ENCODE measurements at places on chromosomes 2 and 18.

DNA sequence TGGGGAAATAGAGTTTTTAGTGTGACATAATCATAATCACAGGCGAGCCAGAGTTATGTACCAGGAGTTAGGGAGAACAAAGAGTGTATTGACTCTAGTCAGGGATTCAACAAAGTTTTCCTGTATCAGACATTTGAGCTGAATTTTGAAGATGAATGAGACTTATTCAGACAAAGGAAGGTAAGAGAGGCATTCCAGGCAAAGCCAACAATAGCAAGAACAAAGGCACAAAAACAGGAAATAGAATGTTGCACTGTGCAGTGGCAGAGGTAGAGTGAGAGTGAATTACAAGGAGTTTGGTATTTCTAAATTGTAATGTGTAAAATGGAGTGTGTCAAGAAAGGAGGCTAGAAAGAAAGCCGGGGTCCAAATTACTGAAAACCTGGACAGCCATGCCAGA is 156.2 kb downstream of the CCDC148 start:
- H3K27ac ChIP-seq: no peak overlapping the region
- H3K4me1 ChIP-seq: no peaks in the 10 kb centered on the region
- no peak for DNase-seq

DNA sequence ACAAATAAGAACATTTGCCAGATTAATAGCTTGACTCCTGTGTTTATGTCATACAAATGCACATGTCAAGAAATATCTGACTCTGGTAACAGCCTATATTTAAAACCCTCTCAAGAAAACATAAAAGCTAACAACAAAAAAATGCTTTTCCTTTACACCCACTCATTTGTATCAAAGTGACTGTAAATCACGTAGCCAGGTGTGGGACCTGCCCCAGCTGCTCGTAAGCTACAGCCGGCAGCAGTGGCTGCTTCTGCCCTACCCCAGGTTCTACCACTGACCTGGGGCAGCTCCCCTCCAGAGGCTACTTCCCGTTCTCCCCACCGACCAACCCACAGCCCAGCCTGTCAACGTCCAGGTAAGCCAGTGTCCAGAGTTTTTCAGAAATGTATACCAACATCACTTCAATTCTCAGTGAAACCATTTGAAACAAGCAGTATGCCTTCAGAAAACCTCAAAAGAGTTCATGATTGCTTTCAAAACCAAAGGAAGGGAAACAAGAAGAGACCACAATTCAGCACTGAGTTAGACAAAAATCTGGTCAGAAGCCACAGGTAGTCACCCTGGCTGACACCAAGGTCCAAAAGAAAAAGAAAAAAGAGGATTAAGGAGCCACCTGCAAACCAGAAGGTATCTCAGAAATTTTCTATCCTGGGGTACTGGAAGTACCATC is 40.4 kb downstream of the KIDINS220 start:
- H3K4me3 ChIP-seq: no peak overlapping the region
- H3K27me3 ChIP-seq: no peaks in the 10 kb centered on the region
- no peak for DNase-seq
- H3K27ac ChIP-seq: no peak overlapping the region

DNA sequence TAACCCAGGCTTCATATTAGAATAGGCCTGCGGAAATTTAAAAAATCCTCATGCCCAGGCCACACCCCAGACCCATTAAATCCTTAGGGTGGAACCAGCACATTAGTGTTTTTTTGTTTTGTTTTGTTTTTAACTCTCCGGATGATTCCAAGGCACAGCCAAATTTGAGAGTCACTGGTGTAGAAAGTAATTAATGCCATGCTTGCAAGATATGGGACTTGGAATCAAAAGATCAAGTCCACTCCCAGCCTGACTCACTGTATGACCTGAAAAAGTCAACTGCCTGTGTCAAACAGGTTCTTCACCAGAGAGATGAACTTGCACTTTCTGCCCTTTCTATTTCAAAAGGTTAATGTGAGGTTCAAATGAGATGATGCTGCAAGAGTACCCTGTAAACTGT is 310.3 kb upstream of the LYPD1 start:
- no peaks in the 10 kb centered on the region for H3K27me3 ChIP-seq
- H3K36me3 ChIP-seq: no peaks in the 10 kb centered on the region
- DNase-seq: no peak
- H3K4me1 ChIP-seq: no peaks in the 10 kb centered on the region

DNA sequence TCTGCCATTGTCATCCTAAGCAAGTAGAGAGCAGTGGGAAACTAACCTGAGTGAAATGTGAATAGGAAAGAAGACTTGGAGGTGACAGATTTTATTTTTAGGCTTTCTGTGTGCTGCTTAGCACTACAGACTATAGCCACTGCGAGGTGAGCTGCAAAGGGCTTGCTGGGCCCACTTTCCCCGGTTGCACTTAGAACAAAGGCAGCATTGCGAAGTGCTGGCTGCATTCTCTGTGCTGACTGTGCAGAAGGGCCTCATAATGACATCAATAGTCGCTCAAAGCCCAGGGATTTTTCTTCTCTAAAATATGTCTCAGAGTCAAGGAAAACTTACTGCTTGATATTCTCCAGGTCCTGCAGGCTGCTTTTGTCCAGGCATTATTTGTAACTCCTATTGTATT is 592.1 kb downstream of the TDRD15 start:
- H3K4me1 ChIP-seq: no peaks in the 10 kb centered on the region
- H3K4me3 ChIP-seq: no peak overlapping the region
- H3K36me3 ChIP-seq: no peaks in the 10 kb centered on the region
- no peaks in the 10 kb centered on the region for H3K27me3 ChIP-seq

- no peaks in the 10 kb centered on the region for H3K27me3 ChIP-seq
- H3K27ac ChIP-seq: no peak overlapping the region
- no peak overlapping the region for H3K4me3 ChIP-seq
These were observed 864.3 kb upstream of the SOX11 start for GRCh38 chr2:4827836-4828235.

- H3K36me3 ChIP-seq: no peaks in the 10 kb centered on the region
- H3K4me3 ChIP-seq: no peak overlapping the region
- no peak for DNase-seq
- H3K4me1 ChIP-seq: no peaks in the 10 kb centered on the region
- no peaks in the 10 kb centered on the region for H3K27me3 ChIP-seq
- no peak overlapping the region for H3K27ac ChIP-seq
These were observed 35.7 kb upstream of the PKDCC start for GRCh38 chr2:42012137-42012536.

DNA sequence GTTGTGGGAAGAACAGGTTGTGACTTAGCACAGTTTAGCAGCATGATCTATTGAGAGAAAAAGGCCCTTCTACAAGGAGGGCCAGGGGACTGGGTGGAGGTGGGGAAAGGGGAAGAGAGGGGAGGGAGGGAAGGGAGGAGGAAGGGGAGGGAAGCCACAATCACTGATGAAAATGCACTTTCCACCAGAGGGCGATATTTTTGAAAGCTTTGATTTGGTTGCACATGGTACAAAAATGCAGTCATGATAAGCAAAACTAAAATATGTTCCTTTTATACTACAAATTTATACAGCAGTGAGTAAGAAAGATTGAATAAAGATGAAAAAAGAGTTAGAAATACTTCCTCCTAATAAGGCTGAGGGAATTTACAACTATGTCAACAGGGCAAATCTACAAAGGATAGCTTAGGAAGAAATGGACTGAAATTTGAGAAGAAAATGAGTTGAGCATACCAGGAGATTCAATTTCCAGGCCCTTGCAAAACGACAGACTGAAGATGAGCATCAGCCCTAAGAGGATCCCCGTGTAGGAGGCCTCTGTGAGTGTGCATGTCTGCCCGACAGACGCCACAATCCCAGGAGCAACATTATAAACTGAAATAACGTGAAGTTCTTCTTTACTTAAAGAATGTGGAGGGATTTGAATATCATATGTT is 17.2 kb downstream of the SH3YL1 start:
- H3K36me3 ChIP-seq: no peaks in the 10 kb centered on the region
- H3K4me1 ChIP-seq: no peaks in the 10 kb centered on the region
- no peaks in the 10 kb centered on the region for H3K27me3 ChIP-seq
- no peak for DNase-seq

DNA sequence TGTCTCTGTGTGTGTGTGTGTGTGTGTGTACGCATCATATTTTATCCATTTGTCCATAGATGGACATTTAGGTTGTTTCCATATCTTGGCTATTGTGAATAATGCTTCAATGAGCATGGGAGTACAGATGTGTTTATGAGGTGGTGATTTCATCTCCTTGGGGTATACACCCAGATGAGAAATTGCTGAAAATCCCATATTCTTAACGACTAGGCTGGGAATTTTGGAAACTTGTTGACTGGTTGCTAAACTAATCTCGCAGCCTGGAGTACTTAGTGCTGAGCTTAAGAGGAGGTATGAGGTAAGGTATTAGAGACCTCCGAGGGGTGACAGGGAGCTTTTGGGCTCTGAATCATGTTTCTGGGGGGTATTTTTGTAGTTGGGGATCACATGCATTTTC is 66.0 kb upstream of the SPRED2 start:
- H3K27ac ChIP-seq: no peak overlapping the region
- H3K27me3 ChIP-seq: no peaks in the 10 kb centered on the region
- no peak overlapping the region for H3K4me3 ChIP-seq
- DNase-seq: no peak
- no peaks in the 10 kb centered on the region for H3K36me3 ChIP-seq

GRCh38 chr18:74333091-74333490 is 17.5 kb downstream of the C18orf63 start:
- no peak for DNase-seq
- no peak overlapping the region for H3K4me3 ChIP-seq
- H3K4me1 ChIP-seq: no peaks in the 10 kb centered on the region
- H3K36me3 ChIP-seq: no peaks in the 10 kb centered on the region
- no peak overlapping the region for H3K27ac ChIP-seq

GRCh38 chr18:53018791-53019190 is 678.8 kb downstream of the DCC start:
- H3K27me3 ChIP-seq: no peaks in the 10 kb centered on the region
- DNase-seq: no peak

DNA sequence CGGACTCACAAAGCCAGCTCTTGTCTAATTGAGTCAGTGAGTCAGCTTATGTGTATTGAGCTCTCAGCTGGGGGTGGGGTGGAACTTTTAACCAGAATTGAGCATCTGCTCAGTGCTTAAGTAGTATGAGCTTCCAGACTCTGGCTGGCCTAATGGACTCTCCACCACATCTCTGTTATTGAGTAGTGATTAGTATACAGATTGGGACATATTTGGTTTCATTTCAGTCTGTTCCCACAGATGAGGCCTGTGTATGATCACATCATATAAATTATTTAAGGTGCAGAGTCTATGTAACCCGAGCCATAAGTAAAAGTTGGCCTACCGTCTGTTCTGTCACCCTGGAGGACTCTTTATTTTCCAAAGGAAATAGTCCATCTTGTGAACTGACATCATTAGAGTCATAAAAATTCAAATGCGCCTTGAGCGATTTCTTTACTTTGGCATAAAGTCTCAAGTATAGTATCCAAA is 152.1 kb downstream of the THSD7B start:
- H3K36me3 ChIP-seq: no peaks in the 10 kb centered on the region
- H3K4me3 ChIP-seq: no peak overlapping the region
- peak; percentile 13 for DNase-seq
- no peak overlapping the region for H3K27ac ChIP-seq
- H3K4me1 ChIP-seq: no peaks in the 10 kb centered on the region

- no peak overlapping the region for H3K4me3 ChIP-seq
- no peak for DNase-seq
- H3K27ac ChIP-seq: no peak overlapping the region
- H3K4me1 ChIP-seq: no peaks in the 10 kb centered on the region
These were observed 16.7 kb upstream of the GTF2A1L start for GRCh38 chr2:48600917-48601316.

GRCh38 chr18:13930964-13931363 is 15.6 kb upstream of the MC2R start:
- no peak overlapping the region for H3K4me3 ChIP-seq
- H3K27me3 ChIP-seq: no peaks in the 10 kb centered on the region
- no peak for DNase-seq
- no peaks in the 10 kb centered on the region for H3K36me3 ChIP-seq

DNA sequence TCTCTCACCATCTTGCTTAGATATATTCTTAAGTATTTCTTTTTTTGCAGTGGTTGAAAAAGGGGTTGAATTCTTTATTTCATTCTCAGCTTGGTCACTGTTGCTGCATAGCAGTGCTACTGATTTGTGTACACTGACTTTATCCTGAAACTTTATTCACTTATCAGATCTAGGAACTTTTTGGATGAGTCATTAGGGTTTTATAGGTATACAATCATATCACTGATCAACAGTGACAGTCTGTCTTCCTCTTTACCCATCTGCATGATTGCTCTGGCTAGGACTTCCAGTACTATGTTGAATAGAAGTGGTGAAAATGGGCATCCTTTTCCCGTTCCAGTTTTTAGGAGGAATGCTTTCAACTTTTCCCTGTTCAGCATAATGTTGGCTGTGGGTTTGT is 6.5 kb downstream of the STARD6 start:
- no peak overlapping the region for H3K27ac ChIP-seq
- H3K36me3 ChIP-seq: no peaks in the 10 kb centered on the region
- H3K4me1 ChIP-seq: no peaks in the 10 kb centered on the region
- no peak overlapping the region for H3K4me3 ChIP-seq

DNA sequence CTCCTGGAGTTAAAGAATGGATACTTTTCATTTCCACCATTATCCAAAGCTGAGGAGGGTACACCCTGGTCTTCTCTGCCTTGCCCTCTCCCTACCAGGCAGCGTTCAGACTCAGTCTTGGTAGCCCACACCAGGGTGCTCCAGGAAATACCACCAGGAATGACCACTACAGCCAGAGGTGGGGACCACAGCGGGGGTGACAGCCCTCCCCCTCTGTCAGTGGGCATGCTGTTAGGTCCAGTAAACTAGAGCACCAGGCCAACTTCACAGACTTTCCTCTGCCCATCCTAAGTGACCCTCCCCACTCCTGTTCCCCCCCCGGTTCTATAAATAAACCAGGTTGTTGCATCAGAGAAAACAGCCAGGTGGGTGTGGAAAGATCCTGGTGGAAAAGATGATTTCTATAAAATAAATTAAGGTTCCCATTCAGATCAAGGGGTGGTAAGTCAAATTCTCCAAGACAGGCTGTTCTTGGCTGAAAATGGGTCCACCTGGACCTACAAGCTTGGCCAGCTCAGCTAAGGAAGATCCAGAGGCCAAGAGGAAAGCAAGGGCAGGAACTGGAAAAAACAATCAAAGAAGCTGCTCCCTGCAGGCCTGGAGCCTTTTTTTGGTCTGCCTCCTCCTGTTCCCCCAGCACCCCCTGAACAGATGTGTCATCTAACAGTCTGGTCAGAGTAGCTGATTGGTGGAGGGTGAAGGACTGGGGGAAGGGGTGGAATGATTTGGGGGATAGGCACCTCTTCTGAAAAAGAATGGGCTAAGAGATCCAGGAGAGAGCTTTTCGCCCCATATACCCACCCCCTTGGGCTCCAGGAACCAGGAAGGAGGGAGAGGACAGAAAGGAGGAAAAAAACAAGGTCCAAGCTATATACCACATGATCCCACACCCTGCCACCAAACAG is 2.3 kb downstream of the RAB11FIP5 start:
- DNase-seq: no peak
- peaks cover 10% of the 10 kb centered on the region for H3K4me1 ChIP-seq
- H3K27ac ChIP-seq: no peak overlapping the region
- H3K4me3 ChIP-seq: peak overlapping the region; percentile 61
- H3K27me3 ChIP-seq: no peaks in the 10 kb centered on the region

Measured in H1 (cell line).